ENCODE measurements at places on chromosomes 3 and 15.

DNA sequence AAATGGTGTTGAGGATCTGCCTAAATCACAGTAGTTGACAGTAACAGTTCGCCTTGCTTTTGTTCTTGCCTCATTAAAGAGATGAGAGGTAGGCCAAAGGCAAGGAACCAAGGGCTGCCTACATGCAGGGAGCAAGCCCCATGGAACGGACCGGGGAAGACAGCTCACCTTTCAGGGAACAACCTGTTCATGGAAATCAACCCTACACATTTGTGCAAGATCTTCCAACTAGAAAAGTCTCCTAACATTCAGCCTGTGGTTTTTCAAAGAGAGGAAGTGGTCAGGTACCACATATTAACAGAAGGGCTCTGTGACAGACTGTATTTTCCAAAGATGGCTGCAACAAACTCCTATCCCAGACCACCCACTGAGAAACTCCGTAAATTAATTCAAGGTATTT lies 1031.8 kb upstream of the NR2F2 start:
- peak; percentile 53 for DNase-seq

DNA sequence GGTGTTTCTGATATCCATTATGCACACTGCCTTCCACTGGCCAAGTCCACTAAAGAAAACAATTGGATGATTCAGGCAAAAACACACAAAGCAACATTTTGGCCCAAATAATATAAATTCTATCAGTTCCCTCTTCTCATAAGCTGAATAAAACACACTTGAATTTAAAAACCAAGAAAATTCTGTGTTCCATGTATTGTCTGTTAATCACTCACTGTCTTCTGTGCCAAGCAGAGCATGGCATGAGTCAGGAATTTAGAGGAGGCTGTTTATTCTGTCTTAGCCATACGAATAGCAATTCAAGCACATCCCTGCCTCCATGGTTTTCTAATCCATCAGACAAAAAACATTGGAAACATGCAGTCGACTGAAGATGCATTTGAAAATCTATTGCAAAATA lies 215.6 kb upstream of the UMPS start:
- DNase-seq = no peak

GRCh38 chr15:65583701-65584100 lies 27.2 kb downstream of the INTS14 start:
- no peak for DNase-seq

- DNase-seq = no peak
Measured at GRCh38 chr15:27951191-27951890, 147.8 kb downstream of the OCA2 start.

DNA sequence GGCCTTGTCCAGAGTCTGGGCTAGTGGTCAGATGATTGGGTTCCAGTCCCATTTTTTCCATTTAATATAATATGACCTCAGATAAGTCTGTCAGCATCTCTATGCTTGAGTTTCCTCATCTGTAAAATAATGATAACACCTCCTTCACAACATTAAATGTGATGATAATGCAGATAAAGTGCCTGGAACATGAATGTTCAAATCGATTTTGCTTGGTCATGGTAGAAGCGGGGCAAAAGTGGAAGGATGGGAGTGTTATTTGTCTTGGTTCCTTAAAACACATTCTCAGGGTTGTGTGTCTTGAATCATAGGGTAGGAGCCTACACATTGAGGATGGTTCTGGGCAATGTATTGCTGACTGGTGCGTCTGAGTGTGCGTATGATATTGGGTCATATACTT lies 16.9 kb downstream of the ARIH2 start:
- no peak for DNase-seq

DNA sequence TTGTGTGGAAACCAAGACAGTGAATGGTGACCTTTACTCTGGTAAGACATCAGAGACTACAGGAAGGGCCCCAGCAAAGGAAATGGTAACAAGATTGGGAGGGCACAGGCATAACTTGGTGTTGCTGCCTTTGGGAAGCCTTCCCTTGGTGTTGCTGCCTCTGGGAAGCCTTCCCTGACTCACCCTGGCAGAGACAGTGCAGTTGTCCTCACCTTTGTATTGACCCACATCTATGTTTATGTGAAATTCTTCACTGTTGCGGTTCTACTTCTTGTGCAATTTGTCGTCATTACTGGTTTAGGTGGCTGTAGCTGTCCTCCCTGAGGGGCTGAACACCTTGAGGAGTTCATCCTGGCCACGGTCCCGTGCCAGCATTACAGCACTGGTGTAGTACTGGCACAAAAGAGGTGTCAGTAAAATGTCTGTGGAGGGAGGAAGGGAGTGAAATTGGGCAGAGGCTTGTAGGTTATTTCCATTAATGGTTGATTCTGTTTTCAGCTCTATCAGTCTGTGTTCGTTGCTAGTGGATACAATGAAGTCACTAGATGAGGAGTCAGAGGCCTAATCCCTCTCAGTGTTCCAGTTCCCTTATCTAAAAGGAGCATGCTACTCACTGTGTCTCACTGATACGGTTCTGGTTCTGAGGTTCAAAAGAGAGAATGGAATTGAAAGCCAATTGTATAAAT lies 21.6 kb downstream of the IFT122 start:
- no peak for DNase-seq

DNA sequence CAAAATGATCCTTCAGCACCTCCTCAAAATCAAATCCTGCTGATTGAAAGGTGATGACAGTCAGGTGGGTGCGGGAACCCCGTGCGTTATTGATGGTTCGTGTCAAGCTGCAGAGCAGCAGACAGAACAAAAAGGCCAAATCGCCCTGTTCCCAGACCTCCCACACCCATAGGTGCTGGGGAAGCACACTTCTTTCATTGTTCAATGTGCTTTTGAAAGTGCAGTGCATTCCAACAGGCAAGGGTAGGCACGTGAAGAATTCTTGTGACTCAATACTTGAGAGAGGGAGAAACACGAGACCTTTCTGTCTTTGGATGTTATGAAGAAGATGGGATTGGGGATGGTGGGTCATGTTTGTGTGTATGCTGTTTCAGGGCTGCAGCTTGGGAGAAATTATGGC lies 514.0 kb downstream of the MCTP2 start:
- no peak for DNase-seq

GRCh38 chr15:66824424-66824823 lies 122.4 kb downstream of the SMAD6 start:
- no peak for DNase-seq

DNA sequence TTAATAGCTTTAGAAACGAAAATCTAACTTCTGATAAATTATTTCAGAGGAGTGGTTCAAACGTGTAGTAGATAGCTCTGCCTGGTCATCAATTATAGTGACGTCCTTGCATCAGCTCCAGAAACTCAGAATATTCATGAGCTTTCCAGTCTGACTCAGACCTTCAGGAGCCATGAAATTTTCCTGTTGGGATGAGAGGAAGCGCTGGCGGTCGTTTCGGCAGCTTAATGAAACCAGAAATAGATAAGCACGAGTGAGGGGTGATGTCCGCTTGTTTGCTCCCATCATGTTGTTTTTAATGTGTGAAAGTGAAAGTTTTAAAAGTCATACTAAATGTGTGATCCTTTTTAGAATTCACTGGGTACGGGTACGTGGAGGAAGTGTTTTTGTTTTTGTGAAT lies 141.1 kb downstream of the PGPEP1L start:
- DNase-seq = no peak

GRCh38 chr15:73697033-73697467 lies 12.9 kb downstream of the CD276 start:
- DNase-seq = peak; percentile 86

DNA sequence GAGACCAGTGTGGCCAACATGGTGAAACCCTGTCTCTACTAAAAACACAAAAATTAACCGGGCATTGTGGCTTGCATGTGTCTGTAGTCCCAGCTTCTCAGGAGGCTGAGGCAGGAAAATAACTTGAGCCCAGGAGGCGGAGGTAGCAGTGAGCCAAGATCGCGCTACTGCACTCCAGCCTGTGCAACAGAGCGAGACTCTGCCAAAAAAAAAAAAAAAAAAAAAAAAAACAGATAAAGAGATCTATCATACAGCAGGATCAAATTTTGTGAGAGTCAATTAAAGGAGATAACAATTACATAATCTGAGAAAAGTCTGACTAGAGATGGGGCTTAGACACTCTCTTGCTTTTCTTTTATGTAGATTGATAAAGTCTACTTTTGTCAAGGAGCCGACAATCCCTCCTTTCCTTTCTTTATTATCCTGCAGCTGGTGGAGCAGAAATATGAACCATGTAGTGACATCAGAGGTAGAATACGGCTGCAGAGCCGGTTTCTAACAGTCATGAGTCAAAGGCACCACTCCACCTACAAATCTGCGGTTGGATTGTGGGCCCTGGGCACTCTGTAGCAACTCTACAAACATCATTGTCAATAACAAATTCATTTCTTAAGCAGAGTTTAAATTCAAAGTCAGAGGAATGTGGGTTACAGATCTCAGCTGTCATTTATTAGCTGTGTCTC lies 9.0 kb downstream of the C2CD4A start:
- DNase-seq = no peak

DNA sequence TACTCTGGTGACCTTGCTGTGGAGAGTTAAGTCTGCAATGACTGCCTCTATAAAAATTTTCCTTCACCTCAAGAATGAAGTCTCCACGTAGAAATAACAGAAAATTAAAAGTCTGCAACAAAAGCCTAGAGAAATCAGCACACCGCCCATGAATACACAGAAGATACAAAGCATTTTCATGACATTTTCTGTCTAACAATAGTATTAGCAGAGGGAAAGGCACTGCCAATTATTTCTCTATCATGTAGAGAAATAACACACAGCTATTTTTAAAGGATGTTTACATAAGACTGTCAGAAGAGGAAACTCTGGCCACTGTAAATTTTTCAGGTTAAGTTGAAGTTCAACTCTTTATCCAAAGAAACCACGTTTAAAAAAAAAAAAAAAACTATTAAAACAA lies 80.8 kb downstream of the GSK3B start:
- DNase-seq = no peak

- no peak for DNase-seq
Measured at GRCh38 chr15:35399901-35400300, 146.1 kb downstream of the DPH6 start.

- no peak for DNase-seq
Measured at GRCh38 chr15:89399238-89400115, 64.9 kb upstream of the POLG start.

DNA sequence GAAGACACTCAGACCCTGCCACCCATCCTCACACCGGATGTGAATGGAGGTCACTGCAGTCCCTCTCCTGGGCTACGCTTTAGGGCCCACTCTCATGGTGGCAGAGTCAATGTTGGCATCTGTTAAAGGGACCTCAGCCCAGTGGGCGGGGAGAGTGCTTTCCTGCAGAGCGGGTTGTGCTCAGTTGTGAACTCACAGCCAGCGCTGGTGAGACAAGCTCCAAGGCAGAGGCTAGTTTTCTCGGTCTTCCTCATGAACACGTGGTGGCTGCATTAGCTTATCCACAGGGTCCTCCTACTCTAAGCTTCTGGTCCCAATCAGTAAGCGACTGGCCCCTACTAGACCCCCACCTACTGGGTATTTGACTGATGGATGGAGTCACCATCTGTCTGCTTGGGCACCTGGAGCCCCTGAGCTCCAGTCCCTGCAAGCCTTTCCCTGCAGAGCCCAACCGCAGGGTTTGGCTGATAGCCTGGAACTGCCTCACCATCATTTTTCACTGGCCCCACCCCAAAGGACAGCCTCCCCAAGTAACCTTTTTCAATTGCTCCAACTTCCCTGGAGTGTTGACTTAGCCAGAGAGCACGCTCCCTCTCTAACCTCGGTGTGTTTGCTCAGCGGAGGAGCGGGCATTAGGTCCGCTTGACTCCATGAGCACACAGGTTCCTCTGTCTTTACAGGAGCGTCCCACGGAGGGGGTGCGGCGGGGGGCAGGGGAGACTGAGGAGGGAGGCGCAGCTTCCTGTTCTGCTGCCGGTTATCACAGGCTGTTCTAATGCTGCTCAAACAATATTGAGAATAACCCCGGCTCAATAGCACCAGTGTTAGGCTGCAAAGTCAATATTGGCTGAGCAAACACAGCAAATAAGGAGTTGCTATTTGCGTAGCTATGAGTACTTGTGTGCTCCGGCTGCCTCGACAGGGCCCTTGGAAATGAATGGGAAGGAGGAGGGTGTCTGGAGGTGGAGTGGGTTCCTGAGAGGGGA lies 141.7 kb downstream of the RPLP1 start:
- no peak for DNase-seq

DNA sequence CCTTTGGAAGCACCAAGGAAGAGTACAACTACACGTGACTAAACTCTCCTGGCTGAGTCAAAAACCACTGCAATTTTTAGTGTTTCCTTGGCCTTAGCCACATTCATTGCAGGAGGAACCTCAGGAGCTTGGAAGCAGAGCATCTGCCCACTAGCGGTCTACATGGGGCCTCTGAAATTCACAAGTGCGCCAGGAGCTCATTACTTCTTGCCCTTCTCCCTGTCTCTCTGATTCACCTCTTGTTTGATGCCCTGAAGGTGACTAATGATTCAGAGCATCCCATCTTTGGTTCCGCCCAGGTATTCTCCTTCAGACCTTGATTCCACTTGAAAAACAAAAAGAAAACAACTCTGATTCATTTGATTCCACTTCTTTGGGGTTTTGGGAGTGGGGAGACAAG lies 201.1 kb upstream of the LPP start:
- DNase-seq = no peak

Measured in AML-193 (cell line).